ENCODE measurements at places on chromosomes 4 and X. TPM values are rescaled to one million over a fixed set of nuclear protein-coding genes. Genes with fewer than 3 reads are reported as not detected.

The ARHGAP36 gene
- total RNA-seq: not detected

The FLNA gene
- 3,431 TPM for total RNA-seq

The STAG2 gene
- total RNA-seq: 91.2 TPM

The STK32B gene
- total RNA-seq: 2.7 TPM

The ADAMTS3 gene
- 2.2 TPM for total RNA-seq

The FAT1 gene
- 474 TPM for total RNA-seq

GRCh38 chr4:86274642-86275041, 85.2 kb downstream of the MAPK10 start:
- no peak for DNase-seq

DNA sequence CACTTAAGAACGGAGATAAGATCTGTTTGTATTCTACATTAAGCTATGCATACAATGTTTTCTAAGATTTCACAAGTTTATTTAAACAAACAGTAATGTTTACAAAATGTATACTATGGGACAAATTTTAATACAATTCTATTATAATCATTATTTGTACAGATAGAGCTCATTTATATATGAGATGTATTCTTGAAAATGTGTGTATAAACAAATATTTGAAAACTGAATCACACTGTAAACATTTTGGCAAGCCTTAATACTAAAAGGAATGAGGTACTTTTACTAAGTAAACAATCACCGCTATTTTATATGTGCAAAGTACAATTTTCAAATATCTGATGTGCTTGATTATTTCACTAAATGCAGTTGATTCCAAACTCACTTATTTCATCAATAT, 119.2 kb upstream of the MAB21L2 start:
- no peak for DNase-seq

- peak; percentile 65 for DNase-seq
Measured at GRCh38 chrX:153864561-153865320, 21.2 kb downstream of the L1CAM start.

DNA sequence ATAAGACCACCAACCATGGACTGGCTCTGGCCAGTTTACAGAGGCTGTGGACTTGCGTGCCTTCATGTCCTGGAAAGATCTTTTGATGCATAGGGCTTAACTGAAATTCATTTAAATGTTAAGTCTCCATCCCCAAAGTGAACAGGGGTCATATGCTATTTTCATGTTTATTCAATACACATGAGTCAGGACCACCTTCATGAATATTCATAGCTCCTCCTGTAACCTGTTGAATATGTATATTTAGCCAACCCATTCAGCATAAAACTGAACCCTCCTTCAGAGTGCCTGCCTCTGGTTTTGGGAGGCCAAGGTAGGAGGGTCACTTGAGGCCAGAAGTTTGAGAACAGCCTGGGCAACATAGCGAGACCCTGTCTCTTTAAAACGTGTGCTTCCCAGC, 7.1 kb downstream of the CTPS2 start:
- no peak for DNase-seq

All from osteoblast (primary cell).